ENCODE measurements at places on chromosomes 12 and 14. TPM values are rescaled to one million over a fixed set of nuclear protein-coding genes. Genes with fewer than 3 reads are reported as not detected.
A peak's percentile ranks its signal among the peaks of the same experiment; 100 is the strongest.

The IL31 gene
- not detected for total RNA-seq

The ZBTB42 gene
- 3.5 TPM for total RNA-seq

The HOXC9 gene
- not detected for total RNA-seq

The EP400 gene
- total RNA-seq = 83.9 TPM

The REP15 gene
- total RNA-seq = not detected

The GALNT8 gene
- total RNA-seq = 1.7 TPM

The ACAD10 gene
- 28.8 TPM for total RNA-seq

The RFX4 gene
- not detected for total RNA-seq

The FITM1 gene
- total RNA-seq = 2.9 TPM

The KRT75 gene
- total RNA-seq = not detected

DNA sequence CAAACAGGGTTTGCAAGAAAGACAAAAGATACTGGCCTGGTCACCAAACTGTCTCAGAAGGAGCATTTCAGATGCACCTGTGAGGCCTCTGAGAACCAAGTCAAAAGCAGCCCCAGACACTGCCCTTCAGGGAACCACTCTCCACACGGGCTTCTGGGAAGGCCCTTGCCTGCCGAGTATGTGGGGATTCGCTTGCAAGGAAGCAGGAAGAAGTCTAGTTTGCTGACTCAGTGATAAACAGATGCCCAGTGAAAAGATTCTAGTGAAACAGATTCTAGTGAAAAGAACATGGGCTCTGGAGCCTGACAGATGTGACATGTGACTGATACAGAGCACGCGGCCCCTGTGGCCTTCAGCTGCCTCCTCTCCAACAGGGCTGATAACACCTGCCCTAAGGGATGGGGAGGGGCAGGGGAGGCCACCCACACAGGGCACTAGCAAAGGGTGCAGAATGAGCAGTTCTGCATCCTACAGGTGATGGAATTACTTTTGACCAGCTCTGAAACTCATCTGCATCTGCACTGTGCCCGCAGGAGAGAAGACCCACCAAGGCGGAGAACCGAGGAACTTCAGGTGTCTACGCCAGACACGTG lies 19.1 kb downstream of the AMN start:
- H3K27ac ChIP-seq = no peak overlapping the region
- H3K4me3 ChIP-seq = no peak overlapping the region
- no peak for DNase-seq
- H3K36me3 ChIP-seq = no peaks in the 10 kb centered on the region
- peaks cover 2% of the 10 kb centered on the region for H3K27me3 ChIP-seq

DNA sequence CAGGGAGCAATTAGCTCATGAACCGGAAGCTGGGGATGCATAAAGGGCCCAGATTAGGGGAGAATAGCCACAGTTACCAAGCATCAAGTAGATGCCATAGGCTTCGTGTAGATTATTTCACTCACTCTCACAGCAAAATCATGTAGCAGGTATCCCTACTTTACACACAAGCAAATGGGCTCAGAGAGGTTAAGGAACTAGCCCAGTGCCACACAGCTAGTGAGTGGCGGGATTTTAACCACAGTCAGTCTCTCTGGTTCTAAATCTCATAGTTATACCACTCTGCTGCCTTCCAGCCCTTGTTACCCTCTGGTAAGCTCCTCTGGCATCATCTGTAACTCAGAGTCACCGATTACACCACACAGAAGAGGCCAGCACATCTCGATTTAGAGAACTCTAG lies 49.0 kb downstream of the IQSEC3 start:
- no peak overlapping the region for H3K27ac ChIP-seq
- H3K36me3 ChIP-seq = no peaks in the 10 kb centered on the region
- H3K4me1 ChIP-seq = no peaks in the 10 kb centered on the region
- no peak overlapping the region for H3K4me3 ChIP-seq

DNA sequence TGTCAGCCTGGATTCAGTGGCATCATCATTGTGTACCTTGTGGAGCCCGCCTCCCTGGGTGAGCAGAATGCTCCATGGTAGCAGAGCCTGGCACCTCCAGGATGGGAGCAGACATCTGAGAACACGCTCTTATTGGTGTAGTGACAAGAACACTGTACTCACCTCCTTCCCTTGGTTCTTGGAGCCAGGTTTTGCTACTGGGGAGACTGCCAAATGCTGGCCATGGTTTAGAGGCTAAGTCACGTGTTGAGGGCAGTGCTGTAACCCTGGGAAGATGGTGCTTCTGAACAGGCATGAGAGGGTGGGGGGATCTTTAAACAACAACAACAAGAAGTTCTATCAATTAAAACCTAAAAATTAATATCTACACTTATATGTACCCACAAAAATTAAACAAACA lies 47.6 kb upstream of the ASPG start:
- peaks cover 43% of the 10 kb centered on the region for H3K27me3 ChIP-seq
- DNase-seq = no peak
- no peaks in the 10 kb centered on the region for H3K36me3 ChIP-seq
- H3K27ac ChIP-seq = no peak overlapping the region

- H3K27me3 ChIP-seq = no peaks in the 10 kb centered on the region
Measured at GRCh38 chr12:120276734-120277133, 11.2 kb upstream of the PXN start.

- no peak overlapping the region for H3K4me3 ChIP-seq
- DNase-seq = no peak
- H3K4me1 ChIP-seq = no peaks in the 10 kb centered on the region
- no peaks in the 10 kb centered on the region for H3K27me3 ChIP-seq
- H3K36me3 ChIP-seq = no peaks in the 10 kb centered on the region
Measured at GRCh38 chr12:20383612-20384011, 15.3 kb downstream of the PDE3A start.

- no peaks in the 10 kb centered on the region for H3K36me3 ChIP-seq
- no peak overlapping the region for H3K27ac ChIP-seq
- no peak overlapping the region for H3K4me3 ChIP-seq
- no peaks in the 10 kb centered on the region for H3K4me1 ChIP-seq
- no peak for DNase-seq
Measured at GRCh38 chr12:30515351-30515750, 180.3 kb downstream of the IPO8 start.

- H3K27ac ChIP-seq = no peak overlapping the region
- no peak overlapping the region for H3K4me3 ChIP-seq
- H3K36me3 ChIP-seq = no peaks in the 10 kb centered on the region
- peaks cover 6% of the 10 kb centered on the region for H3K4me1 ChIP-seq
Measured at GRCh38 chr14:54762296-54762695, 140.3 kb downstream of the GCH1 start.

GRCh38 chr12:129119537-129119936 lies 266.3 kb downstream of the GLT1D1 start:
- no peaks in the 10 kb centered on the region for H3K4me1 ChIP-seq
- DNase-seq = no peak
- H3K27me3 ChIP-seq = no peaks in the 10 kb centered on the region

DNA sequence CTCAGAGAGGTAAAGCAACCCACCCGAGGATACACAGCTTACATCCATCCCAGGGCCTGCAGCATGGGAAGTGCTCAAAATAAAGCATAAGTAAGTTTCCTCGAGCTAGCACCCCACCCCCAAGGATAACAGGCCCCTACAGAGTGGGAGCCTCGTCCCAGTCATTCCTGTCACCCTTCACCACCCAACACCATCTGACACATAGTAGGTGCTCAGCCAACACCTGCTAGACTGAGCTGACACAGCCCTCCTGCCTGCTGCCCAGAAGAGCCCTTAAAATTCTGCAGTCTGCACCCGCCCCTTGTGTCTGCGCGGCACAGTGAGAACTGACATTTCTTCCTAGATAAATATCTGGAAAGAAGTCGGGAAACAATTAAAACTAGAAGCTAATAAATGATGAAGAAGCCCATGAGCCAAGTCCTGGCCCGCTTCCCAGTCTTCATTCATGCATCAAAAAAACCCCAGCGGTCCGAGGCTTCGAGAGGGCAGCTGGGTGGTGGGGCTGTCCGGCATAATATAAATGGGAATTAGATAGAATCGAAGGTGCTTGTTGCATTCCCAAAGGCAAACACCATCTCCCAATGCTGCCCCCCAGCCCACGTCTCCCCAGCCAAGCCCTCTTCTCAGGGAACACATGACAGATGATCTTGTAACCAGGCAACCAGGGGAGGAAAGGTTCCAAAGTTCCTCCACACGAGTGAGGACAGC lies 76.2 kb downstream of the BCL11B start:
- peaks cover 99% of the 10 kb centered on the region for H3K4me1 ChIP-seq
- peaks cover 66% of the 10 kb centered on the region for H3K36me3 ChIP-seq

DNA sequence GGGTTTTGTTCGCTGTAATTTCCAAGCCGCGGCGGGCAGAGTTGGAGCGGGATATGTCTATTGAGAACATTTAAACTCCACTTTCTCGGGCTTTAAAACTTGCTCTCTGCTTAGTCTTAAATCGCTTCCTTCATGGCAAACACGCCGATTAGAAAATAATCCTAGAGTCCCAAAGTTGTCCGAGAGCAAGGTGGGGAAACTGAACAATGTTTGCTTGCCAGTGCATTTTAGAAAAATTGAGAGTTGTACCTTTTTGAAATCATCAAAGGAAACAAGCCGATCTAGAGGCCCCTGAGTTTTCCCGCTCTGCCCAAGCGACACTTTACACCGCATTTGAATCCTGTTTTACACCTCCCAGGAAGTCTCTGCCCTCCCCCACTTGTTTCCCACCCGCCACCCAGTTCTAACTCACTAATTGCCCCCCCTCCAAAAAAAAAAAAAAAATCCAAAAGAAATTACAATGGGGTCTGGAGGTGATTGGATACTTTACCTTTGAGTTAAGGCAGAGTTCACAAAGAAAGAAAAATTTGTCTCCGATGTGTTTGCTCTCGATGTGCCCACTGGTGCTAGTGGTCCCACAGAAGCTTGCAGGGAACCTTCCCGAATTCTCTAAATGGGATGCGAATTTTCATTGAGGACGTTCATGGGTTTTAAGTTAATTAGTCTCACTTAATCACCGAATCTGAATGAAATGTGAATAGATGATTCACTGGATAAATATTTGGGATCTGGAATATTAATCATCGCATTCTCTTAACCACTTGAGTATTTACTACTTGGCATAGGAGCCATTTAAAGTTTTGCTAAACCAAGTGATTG lies 2.3 kb downstream of the HMGA2 start:
- peaks cover 10% of the 10 kb centered on the region for H3K4me1 ChIP-seq
- H3K27me3 ChIP-seq = peaks cover 2% of the 10 kb centered on the region
- DNase-seq = no peak
- H3K4me3 ChIP-seq = no peak overlapping the region
- H3K27ac ChIP-seq = no peak overlapping the region

DNA sequence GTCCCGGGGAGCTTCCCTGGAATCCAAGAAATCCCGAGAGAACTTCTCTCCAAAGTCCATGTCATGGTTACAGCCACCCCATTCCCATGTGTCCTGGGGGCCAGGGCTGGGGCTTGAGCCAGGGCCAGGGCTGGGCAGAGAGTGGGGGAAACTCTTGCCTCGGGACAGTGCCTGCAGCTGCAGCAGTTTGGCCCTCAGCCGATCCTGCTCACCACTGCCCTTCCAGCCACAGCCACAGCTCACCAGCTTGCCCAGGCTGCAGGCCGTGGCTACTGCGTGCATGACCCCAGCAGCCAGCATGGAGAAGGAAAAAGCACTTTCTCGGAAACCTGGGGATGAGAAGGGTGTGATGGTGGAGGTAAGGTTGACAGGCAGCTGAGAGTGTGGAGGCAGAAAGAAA lies 3.5 kb downstream of the WNT10B start:
- H3K36me3 ChIP-seq = no peaks in the 10 kb centered on the region
- H3K27ac ChIP-seq = no peak overlapping the region
- peaks cover 36% of the 10 kb centered on the region for H3K4me1 ChIP-seq
- no peak for DNase-seq

- no peak for DNase-seq
- H3K4me1 ChIP-seq = no peaks in the 10 kb centered on the region
- H3K4me3 ChIP-seq = no peak overlapping the region
- no peaks in the 10 kb centered on the region for H3K27me3 ChIP-seq
- no peak overlapping the region for H3K27ac ChIP-seq
Measured at GRCh38 chr12:104877103-104877705, 80.9 kb downstream of the SLC41A2 start.

DNA sequence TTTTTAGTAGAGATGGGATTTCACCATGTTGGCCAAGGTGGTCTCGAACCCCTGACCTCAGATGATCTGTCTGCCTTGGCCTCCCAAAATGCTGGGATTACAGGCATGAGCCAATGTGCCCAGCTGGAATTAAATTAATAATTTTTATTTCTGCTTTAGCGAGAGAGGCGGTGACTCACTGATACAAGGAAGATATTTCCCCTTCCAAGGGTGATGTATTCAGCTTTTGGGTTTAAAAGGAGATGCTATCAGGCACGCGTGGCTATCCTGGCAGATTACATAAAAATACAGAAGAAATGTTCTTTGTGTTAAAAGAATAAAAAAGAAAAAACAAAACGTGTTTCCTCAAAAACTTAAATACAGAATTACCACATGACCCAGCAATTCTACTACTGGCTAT lies 12.4 kb upstream of the P2RX7 start:
- H3K4me1 ChIP-seq = peaks cover 15% of the 10 kb centered on the region
- H3K27me3 ChIP-seq = no peaks in the 10 kb centered on the region
- DNase-seq = no peak

DNA sequence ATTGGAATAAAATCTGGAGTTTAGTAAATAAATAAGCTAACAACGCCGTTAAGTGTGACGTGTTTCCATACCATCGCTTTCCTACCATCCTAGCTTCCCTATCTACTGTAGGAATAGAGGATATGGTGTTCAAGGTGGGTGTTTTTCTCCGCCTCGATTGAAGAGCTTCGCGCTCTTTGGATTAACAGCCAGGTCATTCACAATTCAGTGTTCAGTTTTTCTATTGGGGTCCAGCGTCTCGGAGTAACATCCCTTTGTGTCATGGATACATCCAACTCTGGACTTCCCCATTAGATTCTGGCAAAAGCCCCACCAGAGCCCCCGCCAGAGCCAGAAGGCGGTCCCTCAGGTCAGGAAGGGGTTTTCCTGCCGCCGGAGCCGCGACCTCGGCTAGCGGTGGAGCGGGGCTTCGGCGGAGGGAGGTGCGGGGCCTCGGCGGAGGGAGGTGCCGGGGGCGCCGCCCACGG lies 1.2 kb upstream of the SRGAP1 start:
- H3K36me3 ChIP-seq = no peaks in the 10 kb centered on the region
- H3K4me3 ChIP-seq = peak overlapping the region; percentile 52
- DNase-seq = no peak
- no peaks in the 10 kb centered on the region for H3K4me1 ChIP-seq
- H3K27me3 ChIP-seq = peaks cover 2% of the 10 kb centered on the region

DNA sequence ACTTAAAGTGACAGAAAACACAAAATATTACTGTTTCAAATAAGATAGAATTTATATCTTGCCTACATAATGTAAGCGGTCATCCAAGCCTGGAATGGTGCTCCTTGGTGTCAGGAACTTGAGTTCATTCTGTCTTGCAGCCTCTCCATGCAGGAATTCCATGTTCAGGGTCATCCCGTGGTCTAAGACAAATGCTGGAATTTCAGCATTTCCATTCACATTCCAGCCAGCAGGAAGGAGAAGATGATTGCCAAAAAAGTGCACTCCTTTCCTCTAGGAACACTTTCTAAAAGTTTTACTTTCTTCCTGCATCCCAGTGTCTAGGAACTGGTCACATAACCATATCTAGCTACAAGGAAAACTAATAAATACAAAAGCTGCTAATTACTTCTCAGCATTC lies 106.3 kb downstream of the PTPRO start:
- H3K4me1 ChIP-seq = no peaks in the 10 kb centered on the region
- no peaks in the 10 kb centered on the region for H3K27me3 ChIP-seq
- H3K4me3 ChIP-seq = no peak overlapping the region
- no peak overlapping the region for H3K27ac ChIP-seq
- H3K36me3 ChIP-seq = no peaks in the 10 kb centered on the region

Measured in T-cell (primary cell).